Activated T-helper 1 cell treated with anti-CD3 and anti-CD28 coated beads, Interleukin-2, amount 50 U/mL, for 16 hours (primary cell): ENCODE measurements at places on chromosomes 5 and 9.

DNA sequence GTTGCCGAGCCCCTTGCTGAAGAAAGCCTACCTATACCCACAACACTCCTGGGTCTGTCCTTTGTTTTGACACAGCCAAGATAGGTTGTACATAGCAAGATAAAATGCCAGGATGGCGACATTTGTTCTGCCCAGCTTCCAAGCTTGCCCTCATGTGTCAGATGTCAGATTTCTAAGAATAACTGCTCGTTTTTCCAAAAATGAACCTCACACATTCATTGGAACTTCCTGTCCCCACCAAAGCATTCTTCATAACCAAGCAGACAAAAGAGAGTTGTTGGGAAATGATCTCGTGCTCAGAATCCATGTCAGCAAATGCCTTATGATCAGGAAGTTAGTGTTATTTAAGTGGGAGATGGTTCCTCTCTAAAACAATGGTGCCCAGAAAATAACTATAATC lies 210.1 kb downstream of the ZNF608 start:
- no peak for DNase-seq

- no peak for DNase-seq
Observed at GRCh38 chr5:174828804-174829510, 104.6 kb downstream of the MSX2 start.

DNA sequence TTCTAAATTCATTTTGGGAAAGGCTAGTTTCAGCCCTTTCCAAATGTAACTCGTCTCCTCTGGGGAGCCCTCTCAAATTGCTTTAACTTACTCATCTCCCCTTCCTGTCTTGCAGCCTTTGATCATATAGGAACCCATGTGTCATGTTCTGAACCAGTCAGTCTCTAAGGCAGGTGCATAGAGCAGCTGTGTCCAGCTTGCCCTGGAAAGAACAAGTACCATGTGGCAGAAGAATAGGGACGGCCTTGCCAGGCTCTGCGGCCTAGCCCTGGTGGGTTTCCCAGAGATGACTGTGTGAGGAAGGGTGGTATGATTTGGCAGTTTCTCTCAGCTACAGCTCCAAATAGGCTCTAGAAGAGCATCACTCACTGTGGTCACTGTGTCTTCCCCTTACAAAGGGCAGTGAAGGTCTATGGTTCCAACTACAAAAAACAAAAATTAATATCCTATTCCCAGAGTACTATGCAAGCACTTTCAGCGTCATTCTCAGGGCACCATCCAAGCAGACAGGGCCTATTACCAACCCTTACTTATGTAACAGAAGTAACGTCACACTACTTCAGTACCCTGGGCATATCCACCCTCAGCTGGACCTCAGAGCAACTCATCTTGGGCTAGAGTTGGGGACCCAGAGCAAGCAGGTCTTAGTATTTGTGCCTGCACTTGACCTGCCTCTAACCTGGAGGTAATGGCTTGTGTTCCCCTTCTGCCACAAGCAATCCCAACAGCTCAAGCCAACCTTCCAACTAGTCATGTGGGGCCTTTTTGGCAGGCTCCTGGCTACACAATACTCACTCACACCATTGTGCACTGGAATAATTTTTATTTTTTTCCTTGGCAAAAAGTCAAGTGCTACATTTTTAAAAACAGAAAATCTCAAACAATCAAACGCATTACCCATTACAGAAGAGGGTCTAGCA lies 37.2 kb upstream of the UBAP2 start:
- no peak for DNase-seq

DNA sequence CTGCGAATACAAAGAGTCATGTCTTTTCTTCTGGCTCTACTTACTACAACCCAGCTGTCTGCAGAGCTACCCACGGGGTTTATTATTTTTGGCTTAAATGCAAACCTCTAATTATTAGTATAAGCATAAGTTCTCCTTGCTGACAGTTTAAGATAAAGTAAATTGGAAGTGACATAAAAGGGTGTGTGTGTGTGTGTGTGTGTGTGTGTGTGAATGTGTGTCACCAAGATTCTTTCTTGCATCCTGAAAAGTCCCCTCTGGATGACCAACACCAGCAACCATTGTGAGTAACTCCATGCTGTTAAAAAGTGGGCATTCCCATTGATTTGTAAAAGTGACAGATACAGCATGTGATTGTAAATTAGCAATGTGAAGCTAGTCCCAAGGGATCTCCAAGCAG lies 803.8 kb upstream of the ZNF608 start:
- DNase-seq = no peak

DNA sequence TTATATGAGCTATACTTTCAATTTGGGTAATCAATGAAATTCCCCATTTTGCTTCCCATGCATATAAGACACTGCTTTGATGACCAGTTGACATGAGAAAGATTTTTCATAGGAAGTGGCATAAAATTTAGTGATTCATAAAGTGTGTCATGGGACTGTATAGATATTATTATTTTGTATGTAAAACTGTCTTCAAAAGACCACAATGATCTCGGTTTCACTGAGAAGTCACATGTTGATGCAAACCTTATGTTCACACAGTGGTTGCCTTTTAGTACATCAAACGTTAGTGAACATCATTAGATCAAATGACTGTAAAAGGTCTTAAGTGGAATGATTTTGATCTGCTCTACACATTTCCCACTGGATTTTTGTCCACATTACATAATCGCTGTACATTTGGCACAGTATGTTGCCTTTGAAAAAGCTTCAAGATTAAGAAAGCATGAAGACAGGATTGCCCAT lies 349.2 kb upstream of the MEF2C start:
- no peak for DNase-seq

DNA sequence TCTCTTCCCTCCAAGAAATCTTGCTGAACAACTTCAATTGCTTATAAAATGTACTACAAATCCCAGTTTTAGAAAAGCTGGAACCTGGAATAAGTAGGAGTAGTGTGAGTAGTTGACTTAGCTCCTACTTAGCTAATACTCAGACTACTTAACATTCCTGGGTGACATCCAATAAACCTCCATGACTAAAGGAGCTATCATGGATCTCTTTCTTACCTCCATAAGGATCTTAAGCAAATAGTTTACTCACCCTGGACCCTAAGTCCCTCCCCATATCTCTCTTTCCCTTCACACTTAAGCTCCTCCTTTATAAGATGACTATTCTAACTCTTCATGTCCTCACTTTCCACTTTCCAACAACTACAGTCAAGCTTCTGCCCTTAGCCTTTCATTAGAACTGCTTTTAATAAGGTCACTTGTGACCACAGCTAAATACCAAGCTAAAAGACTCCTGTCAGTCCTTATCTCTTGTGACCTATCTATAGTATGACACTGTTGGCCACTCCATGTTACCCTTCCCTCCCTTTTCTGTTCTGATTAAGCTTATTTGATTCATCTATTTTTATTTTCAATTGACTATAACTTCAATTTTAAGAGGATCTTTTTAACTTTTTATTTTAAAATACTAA lies 194.9 kb downstream of the RFX3 start:
- no peak for DNase-seq

DNA sequence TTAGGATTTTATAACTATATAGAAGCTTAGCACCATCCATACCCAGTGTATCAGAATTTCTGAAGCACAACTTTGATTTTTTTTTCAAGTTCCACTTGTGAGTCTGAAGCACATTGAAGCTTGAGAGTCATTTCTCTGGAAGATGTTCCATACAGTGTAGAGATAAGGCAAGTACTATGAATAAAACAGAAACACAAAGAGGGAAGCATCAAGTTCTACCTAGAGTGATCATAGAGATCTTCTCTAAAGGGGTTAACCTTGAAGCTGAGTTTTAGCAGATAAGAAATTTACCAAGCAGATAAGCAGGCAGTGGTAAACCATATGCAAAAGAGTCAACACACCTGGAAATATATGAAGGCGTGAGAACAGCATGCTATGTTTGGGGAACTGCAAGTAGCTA lies 125.3 kb downstream of the MCTP1 start:
- DNase-seq = no peak

GRCh38 chr9:127987103-127987614 lies 6.4 kb upstream of the EEIG1 start:
- no peak for DNase-seq

GRCh38 chr9:114387680-114388356 lies at the start of gene AKNA:
TSS of gene AKNA (minus strand) at chr9:114387982. CDS start at chr9:114381333, 6,649 bp downstream.
- peak; percentile 67 for DNase-seq

GRCh38 chr5:58281189-58281588 lies 178.7 kb downstream of the PLK2 start:
- no peak for DNase-seq

- DNase-seq = no peak
Observed at GRCh38 chr5:89374144-89374784, 491.3 kb upstream of the MEF2C start.

DNA sequence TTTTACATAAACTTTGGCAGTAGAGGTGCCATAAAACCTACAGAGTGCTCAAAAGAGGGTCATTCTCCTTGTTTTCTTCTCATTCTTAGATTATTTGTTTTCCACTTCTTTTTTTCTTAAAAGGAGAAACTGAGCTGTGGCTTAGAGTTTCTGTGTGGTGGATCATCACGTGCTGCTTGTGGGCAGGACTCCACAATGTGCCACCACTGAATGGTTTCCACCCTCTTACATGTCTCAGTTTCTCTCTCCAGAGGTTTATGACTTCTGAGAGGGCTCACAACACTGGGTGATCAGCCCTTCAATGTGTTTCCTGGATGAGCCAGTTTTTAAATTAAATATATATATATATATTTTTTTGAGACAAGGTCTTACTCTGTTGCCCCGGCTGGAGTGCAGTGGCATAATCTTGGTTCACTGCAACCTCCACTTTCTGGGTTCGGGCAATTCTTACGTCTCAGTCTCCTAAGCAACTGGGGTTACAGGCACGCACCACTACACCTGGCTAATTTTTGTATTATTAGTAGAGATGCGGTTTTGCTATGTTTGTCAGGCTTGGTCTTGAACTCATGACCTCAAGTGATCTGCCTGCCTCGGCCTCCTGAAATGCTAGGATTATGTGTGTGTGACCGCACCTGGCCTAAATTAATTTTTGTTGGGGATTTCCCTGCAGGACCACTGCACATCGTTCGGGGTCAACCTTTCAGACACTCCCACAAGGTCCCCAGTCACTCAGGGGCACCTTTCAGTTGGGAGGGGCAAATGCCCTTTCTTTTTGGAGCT lies 3.1 kb upstream of the UNC13B start:
- no peak for DNase-seq

DNA sequence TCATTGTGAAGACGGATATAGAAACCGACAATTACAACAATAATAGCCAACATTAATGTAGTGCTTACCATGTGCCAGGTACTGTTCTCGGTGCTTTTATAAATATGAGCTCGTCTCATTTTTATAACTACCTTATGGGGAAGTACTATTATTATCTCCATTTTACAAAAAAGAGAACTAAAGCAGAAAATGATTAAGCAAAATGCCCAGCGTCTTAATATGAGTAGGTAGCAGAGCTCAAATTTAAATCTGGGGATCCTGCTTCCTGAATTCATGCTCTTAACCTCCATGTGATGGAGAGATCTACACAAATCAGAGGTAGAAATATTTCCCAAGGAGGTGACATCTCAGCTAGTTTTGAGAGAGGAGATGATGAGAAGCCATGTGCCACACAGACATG lies 256.9 kb downstream of the TRIM32 start:
- no peak for DNase-seq

DNA sequence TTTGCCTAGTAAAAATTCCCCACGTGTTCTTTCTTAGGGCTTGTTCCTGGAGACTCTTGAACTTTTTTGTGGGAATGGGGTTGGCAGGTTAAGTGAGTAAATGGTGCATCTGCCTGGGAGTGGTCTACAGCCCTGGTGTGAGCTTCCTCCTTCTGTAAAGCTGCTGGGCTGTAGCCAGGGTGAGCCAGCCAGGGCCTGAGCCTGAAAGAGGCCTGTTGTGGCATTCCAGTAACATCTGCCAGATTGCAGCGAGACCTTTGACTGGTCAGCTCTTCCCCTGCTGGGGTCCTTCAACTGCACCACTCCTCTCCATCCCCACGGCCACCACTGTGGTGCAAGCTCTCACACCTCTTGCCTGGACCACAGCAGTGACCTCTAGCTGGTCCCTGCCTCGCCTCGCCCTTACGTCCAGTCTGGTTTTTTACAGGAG lies 47.5 kb downstream of the SLC22A5 start:
- no peak for DNase-seq
